ENCODE measurements at places on chromosomes 12 and 14.
A peak's percentile ranks its signal among the peaks of the same experiment; 100 is the strongest.

DNA sequence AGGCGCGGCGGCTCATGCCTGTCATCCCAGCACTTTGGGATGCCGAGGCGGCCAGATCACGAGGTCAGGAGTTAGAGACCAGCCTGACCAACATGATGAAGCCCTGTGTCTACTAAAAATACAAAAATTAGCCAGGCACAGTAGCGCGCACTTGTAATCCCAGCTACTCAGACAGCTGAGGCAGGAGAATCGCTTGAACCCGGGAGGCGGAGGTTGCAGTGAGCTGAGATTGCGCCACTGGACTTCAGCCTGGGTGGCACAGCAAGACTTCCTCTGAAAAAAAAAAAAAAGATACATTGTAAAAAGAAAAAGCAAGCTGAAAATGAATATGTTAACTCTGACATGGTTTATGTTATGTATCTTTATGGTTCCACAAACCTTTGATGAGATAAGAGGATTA is 33.6 kb downstream of the RPGRIP1 start:
- no peak for DNase-seq

DNA sequence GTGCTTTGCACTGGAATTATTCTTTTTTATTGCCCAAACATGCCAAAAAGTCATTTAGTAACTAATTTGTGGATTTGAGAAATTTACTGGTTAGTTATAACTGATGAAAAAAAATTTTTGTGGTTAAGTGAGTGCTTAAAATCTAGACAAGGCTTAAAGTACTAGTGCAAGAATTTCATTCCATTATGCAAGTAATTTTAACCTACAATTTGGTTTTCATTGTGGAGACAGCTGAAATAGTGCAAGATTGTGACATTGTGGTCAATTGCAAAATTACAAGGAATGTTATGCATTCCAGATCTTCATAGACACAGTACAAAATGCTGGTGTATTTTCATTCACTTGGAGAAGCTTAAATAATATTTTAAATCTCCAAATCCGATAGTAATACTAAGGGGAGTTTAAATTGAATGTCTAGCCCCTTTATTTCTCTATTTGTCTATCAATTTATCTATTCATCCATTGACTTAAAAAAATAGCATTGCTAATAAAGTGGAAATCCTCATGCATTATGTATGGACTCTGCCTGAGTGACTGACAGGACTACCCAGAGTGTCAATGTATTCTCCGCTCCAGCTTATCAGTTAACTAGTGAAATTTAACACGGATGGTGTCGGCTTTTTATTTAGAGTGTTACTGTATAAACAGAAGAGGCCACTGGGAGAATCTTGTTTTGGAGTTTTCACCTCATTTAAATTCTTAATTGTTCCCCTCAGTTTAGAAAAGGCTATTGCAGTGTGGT is 125.9 kb downstream of the ALX1 start:
- peak; percentile 7 for DNase-seq

GRCh38 chr14:58739674-58740073 is 101.9 kb downstream of the DACT1 start:
- peak; percentile 89 for DNase-seq

DNA sequence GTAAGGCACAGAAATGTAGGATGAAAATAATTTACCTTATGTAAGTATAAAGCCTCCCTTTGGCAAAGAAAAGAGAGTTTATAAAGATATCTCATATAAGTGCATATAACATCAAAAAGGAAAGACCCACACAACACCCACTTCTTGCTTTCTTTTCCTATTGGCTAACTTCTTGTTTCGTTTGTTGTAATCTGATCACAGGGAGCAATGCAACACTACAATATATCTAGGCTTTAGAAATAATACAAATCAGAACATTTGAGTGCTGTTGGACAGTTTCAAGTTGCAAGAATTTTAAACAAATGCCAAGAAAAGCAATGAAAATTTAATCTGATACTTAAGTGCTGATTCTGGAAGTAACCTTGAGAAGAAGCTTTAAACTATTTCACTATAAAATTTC is 1.3 kb downstream of the FGD6 start:
- DNase-seq = peak; percentile 64

DNA sequence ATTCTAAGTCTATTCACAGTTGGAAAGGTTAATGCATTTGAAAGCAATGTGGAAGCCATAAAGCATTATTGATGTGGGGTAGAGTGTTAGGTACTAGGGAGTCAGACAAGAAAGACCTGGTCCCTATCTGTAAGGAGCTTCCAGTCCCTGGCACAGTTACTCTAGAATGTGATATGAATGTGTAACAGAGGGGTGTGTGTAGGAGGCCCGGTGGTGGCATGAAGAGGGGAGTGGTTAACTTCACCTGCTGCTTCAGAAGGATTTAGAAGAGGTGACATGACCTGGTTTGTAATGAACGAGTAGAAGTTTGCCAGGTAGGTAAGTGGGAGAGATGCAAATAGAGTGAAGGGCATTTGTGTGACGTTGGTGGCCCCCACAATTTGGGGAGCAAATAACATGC is 15.1 kb upstream of the GALNT6 start:
- DNase-seq = no peak

DNA sequence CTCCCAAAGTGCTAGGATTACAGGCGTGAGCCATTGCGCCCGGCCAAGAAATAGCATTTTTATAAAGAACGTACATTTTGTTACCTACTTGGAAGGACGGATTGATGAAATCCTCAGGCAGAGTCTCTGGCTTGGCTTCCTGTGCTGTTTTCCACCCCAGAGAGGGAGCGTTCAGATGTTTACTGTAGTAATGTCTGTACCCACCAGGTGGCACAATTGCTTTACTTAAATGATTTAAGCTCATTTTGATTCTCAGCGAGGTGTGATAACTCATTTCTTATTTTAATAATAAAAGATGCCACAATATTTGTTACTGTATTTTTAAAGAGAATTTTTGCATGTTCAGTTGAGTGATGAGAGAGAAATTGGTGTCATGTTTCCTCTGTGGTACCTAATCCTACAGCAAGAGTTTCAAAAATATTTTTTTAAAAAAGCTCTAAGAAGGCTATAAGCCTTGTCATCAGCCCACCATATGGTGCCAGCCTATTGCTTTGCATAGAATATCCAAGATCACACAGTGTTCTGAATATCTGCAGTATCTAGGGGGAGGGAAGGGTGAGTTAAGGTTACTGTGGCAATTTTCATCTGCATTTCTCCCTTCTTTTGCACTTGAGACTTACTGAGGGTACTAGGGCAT is 82.6 kb upstream of the TRAF3 start:
- DNase-seq = peak; percentile 87

Measured in NCI-H69 (cell line).